ENCODE measurements at places on chromosomes 4 and X.

DNA sequence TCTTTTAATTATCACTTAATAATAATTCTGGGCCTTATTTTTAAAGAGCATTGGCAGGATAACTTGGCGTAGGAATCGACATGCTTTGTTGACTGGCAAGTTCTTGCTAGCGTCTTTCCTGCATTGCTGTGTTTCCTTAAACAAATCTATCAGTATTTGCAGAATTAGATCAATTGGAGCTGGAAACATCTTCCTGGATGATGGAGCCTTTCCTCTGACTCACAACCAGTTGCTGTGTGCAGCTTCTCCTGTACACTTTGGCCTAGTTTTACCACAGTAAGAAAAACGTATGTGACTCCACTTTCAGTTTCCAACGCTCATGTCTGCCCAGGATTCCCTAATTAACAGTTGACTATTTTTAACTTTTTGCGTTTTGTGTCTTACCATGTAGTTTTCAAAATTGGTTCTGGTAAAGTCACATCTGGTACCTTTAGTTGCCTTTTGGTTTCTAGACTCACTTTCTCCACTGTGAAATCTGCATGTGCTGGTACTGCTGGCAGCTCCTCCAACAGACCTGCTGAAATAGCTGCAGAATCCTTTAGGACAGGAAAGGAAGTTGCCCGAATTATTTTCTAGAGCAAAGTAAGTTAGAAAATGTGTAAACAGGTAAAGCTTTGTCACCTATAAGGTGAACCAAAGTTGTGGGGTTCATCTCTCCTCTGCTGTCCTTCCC, 553.2 kb upstream of the FAT1 start:
- no peak for DNase-seq

DNA sequence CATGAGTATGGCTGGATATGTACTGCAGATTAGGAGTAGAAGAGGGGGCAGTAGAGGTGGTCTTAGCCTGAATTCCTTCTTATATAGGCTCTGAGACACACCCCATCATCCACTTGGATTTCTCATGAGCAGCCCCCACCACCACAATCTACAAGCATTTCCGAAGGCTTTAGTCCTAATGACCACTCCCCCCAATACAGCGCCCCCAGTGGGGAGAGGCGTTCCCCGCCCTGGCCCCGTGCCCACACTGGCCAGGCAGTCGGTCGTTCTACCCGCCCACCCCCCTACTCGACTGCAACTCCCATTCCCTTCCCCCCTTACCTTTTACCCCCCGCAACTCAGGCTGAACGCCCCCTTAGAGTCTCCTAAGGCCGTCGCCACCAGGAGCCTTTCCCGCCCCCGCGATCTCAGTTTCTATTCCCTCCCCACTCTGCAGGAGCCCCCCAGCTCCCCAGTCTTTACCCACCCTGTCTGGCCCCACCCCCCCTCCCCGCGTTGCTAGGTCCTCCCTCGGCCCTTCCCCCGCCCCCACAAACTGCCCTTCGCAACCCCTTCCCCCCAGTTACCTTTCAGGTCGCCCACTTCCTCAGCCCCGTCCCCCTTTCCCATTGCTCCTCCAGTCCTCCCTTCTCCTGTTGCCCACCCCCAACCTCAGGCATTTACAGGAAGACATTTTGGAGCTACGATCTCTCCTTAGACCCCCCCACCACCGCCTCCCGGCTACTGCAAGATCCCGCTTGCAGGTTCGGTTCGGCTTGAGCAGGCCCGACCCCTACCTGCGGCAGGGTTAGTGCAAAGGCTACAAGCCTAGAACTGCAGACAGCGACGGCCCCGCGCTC, 468 bp downstream of the ZMYM3 start:
- peak; percentile 35 for DNase-seq

DNA sequence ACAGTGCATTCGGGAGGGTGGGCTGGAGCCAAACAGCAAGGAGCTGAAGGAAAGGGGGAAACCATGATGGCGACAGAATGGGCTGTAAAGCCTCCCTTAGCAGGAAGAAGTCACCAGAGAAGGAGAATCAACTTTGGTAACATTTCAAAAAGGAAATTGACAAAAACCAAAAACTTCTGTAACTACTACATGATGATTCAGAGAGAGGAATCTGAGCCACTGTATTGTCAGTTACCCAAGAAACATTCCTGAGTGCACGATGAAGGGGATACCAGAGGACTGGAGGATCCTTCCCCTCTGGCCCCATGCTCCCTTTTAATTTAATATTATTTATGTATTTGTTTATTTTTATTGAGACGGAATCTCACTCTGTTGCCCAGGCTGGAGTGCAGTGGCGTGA, 26.3 kb downstream of the PDHA1 start:
- no peak for DNase-seq

GRCh38 chr4:166460769-166461550, 587.9 kb downstream of the TLL1 start:
- DNase-seq: no peak

DNA sequence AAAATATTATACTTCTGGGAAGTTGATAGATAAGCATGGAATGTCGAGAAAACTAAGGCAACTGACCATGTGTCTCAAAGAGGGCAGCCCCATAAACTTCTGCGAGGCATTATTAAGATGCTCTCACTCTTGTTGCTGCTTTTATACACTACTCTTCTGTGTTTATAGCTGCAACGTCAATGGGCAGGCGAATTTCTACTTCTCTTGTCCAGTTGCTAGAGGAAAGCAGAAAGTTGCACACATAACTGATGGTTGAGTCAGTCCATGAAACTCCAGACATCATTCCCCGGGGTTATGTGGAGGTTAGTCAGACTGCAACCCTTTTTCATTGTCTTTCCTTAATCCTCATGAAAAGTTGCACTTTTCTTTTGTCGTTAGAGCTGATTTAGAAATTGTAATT, 39.8 kb downstream of the VCX3B start:
- DNase-seq: no peak

GRCh38 chr4:92265798-92266197, 38.0 kb upstream of the GRID2 start:
- DNase-seq: no peak

DNA sequence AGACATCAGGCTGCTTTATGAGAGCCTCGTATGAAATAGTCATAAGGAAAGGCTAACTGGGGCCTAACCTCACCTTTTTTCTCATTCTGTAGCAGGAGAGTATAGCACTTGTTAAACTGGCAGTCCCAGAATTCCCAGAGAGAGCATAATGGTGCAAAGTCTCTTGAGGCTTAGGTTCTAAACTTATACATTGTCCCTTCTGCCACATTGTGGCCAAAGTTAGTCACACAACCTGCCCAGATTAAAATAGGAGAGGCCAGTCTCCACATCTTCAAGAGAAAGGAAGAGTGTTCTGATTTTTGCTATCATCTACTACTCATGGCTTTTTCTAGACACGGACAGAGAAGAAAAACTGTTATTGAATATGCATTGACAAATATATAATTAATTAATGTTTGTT, 1588.9 kb upstream of the PCDH7 start:
- DNase-seq: no peak

GRCh38 chr4:13700021-13700857, 72.7 kb upstream of the BOD1L1 start:
- no peak for DNase-seq

DNA sequence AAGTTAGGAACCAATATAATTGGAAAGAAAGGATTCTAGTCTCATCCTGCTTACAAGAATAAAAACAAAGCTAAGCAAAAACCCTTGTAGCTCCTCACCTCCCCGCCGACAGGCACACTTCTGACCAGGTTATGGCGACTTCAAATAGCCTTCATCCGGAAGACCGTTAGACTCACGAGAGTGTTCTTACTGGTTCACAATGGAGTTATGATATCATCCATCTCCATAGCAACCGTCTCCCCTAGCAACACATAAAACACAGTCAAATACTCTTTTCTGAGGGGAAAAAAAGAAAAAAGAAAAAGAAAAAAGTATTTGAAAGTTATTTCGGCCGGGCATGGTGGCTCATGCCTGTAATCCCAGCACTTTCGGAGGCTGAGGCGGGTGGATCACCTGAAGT, at the start of gene IL13RA2:
IL13RA2 (minus strand) TSS at position 162 of the 400 bp plus-strand sequence. CDS start 347 bp downstream, outside the sequence.
- DNase-seq: no peak

- no peak for DNase-seq
Measured at GRCh38 chrX:51215266-51215665, 117.4 kb upstream of the NUDT10 start.

GRCh38 chr4:637536-638280, 12.3 kb downstream of the PDE6B start:
- no peak for DNase-seq

DNA sequence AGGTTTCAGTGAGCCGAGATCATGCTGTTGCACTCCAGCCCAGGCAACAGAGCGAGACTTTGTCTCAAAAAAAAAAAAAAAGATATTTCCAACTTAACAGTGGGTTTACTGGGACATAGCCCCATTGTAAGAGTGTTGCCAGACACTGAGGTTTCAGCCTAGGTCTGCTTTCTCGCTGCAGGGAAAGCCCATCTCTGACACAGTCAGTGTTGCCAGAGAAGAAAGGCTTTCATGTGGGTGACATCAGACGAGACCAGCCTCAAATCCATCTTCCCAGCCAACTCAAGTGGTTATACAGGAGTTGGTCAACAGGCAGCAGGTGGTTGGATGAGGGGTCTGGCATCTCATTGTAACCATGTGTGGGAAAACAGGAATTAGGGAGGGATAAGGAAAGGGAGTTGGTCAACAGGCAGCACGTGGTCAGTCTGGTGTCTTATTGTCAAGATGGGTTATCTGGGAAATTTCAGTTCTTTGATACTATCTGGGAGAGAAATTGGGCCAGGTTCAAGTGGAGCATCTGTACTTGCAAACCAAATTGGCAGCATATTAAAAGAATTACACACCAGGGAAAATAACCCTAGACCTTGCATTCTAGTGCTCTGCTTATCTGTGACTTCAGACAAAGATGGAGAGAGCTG, 41.1 kb downstream of the NELFA start:
- no peak for DNase-seq

Measured in immature natural killer cell (primary cell).